ENCODE measurements at places on chromosomes 5 and 9. TPM values are rescaled to one million over a fixed set of nuclear protein-coding genes. Genes with fewer than 3 reads are reported as not detected.

ENTPD2 gene
- not detected for total RNA-seq

DNA sequence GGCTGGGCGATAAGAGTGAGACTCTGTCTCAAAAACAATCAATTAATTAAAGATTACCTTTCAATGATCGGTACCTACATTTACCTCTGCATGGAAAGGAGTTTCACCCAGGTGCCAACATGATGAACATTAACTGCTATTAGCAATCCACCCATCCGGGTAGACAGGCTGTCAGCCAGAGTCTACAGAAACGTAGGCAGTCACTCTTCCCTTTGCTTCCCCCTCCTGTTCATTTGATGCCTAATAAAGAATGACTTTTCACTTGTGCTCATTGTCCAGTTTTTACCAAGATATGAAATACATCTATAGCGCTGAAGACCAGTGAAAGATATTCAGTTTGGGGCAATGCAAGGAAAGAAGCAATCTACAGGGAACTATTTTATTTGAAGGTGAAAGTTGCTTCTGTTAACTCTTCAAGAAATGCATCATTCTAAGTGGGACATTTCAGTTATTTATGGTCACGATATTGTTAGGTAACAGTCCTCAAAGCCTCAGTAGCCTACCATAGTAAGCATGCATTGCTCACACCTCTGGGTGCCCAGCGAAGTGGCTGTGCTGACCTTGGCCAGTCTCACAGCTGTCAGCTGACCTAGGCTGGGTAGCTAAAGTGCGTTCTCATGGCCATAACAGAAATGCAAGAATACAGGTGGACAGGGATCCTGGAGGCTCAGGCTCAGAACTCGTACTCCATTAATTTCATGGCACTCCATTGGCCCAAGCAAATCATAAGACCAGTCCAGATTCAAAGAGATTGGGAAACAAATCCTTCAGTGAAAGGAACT, 87.2 kb upstream of the DMRT1 start:
- DNase-seq = no peak
- H3K27ac ChIP-seq = no peak overlapping the region
- no peaks in the 10 kb centered on the region for H3K36me3 ChIP-seq
- no peaks in the 10 kb centered on the region for H3K27me3 ChIP-seq
- H3K4me1 ChIP-seq = peaks cover 5% of the 10 kb centered on the region

IRX2 gene
- not detected for total RNA-seq

MPDZ gene
- 20.7 TPM for total RNA-seq

GRCh38 chr5:162068412-162068811, 839 bp downstream of the GABRG2 start:
- no peaks in the 10 kb centered on the region for H3K36me3 ChIP-seq
- DNase-seq = no peak
- H3K27ac ChIP-seq = no peak overlapping the region

- H3K27ac ChIP-seq = no peak overlapping the region
- H3K27me3 ChIP-seq = no peaks in the 10 kb centered on the region
- H3K4me3 ChIP-seq = no peak overlapping the region
- H3K4me1 ChIP-seq = no peaks in the 10 kb centered on the region
- DNase-seq = no peak
These were observed 130.2 kb upstream of the ELL2 start for GRCh38 chr5:96091874-96092273.

KIF20A gene
- total RNA-seq = 3.2 TPM

DNA sequence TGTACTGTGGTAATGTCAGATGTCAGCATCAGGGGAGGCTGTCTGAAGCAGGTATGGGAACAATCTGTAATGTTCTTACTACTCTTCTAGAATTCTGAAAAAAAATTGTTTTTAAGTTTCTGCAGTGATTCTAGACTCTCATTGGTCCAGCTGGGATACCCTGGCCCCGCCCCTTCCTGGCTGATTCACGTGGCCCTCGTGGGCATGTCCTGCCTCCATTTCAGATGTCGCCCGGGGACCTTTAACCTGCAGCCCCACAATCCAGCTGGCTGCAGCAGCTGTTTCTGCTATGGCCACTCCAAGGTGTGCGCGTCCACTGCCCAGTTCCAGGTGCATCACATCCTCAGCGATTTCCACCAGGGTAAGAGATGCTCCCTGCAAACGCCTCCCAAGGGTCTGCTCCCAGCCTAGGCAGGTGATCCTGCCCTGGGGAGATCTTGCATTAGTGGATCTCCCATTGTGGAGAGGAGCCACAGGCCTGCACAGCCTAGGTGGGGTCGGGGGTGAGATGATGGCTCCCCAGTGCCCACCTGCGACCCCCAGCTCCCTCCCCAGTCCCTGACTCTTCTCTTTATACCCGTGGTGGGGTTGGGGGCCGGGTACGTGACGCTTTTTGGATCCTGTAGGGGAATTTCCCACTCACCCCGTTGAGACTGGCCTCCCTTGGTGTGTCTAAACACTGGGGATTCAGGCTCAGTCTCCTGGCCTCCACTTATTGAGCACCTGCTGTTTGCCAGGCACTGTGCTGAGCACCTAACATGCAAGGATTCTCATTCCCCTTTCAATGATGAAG, 36.5 kb downstream of the LAMC3 start:
- no peaks in the 10 kb centered on the region for H3K36me3 ChIP-seq
- H3K4me3 ChIP-seq = no peak overlapping the region
- no peak overlapping the region for H3K27ac ChIP-seq
- DNase-seq = no peak
- H3K4me1 ChIP-seq = no peaks in the 10 kb centered on the region

PCDHGA7 gene
- total RNA-seq = 1.9 TPM

RLN2 gene
- total RNA-seq = not detected

TOR1A gene
- total RNA-seq = 49.5 TPM

- peak; percentile 95 for DNase-seq
- H3K4me1 ChIP-seq = peaks cover 72% of the 10 kb centered on the region
- peak overlapping the region; percentile 81 for H3K4me3 ChIP-seq
- H3K27ac ChIP-seq = peak overlapping the region; percentile 90
These were observed 1.0 kb downstream of the TLE4 start for GRCh38 chr9:79572608-79573411.

PCDHAC2 gene
- 7.1 TPM for total RNA-seq

GRCh38 chr9:84366683-84367082, 26.1 kb upstream of the SLC28A3 start:
- DNase-seq = no peak
- no peak overlapping the region for H3K4me3 ChIP-seq
- no peaks in the 10 kb centered on the region for H3K36me3 ChIP-seq
- no peaks in the 10 kb centered on the region for H3K27me3 ChIP-seq
- H3K27ac ChIP-seq = peak overlapping the region; percentile 34
- H3K4me1 ChIP-seq = no peaks in the 10 kb centered on the region

DNA sequence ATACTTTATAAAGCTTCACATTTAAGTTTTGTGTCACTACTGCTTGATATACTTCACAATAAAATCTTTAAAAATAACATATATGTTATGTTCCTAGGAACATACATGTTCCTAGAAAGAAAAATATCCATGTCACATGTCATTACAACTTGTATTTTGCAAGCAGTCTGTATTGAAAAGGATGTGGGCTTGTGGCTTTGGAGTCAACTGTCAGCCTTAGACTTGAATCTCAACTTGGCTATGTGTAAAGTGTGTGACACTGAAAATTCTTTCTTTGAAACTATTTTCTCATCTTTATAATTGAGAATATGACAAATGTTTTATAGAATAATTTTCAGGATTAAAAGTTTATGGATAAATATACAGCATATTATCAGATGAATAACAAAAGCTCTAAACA, 273.1 kb downstream of the KIAA0825 start:
- no peak for DNase-seq
- no peak overlapping the region for H3K27ac ChIP-seq
- H3K4me3 ChIP-seq = no peak overlapping the region
- no peaks in the 10 kb centered on the region for H3K27me3 ChIP-seq
- no peaks in the 10 kb centered on the region for H3K4me1 ChIP-seq
- no peaks in the 10 kb centered on the region for H3K36me3 ChIP-seq

- peak; percentile 57 for DNase-seq
- H3K36me3 ChIP-seq = no peaks in the 10 kb centered on the region
- H3K27ac ChIP-seq = no peak overlapping the region
- no peaks in the 10 kb centered on the region for H3K4me1 ChIP-seq
These were observed 8.3 kb downstream of the ZDHHC11B start for GRCh38 chr5:775961-776861.

Data from spleen (tissue), 13 donors.